ENCODE measurements at places on chromosomes 13 and 19. TPM values are rescaled to one million over a fixed set of nuclear protein-coding genes. Genes with fewer than 3 reads are reported as not detected.

The FLT3LG gene
- 5.4 TPM for total RNA-seq

DNA sequence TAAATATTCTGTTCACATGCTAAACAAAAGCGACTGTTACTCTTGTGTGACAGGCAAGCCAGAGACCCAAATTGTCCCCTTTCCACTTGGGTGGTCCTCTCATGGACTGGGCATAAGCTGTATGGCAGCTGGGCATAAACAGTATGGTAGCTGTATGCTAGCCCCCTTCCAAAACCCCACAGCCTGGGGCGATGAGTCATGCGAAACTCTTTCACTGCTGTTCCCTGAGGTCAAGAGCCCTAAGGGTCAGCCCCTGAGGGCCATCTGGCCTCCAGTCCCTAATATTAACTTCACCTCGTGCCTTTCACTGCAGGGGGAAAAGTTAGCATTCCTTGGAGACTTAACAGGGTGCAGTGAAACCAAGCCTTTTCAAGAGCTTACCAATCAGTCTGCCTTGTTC is 45.6 kb upstream of the ZNF562 start:
- DNase-seq, result no peak

The PLPP2 gene
- total RNA-seq, result 16.6 TPM

The PRSS57 gene
- not detected for total RNA-seq

The POGLUT2 gene
- 17.8 TPM for total RNA-seq

The NLRP5 gene
- not detected for total RNA-seq

GRCh38 chr13:93029536-93029935 is 197.1 kb upstream of the GPC6 start:
- peak; percentile 74 for DNase-seq

The SPACA6 gene
- total RNA-seq, result 8.5 TPM

The URAD gene
- total RNA-seq, result not detected

The CC2D1A gene
- 12.5 TPM for total RNA-seq

The FCGBP gene
- total RNA-seq, result 0.33 TPM

The CEACAM8 gene
- not detected for total RNA-seq

GRCh38 chr19:15810335-15810734 is 5.1 kb downstream of the OR10H1 start:
- no peak for DNase-seq

GRCh38 chr13:40528881-40529280 is 137.6 kb downstream of the FOXO1 start:
- DNase-seq, result no peak

DNA sequence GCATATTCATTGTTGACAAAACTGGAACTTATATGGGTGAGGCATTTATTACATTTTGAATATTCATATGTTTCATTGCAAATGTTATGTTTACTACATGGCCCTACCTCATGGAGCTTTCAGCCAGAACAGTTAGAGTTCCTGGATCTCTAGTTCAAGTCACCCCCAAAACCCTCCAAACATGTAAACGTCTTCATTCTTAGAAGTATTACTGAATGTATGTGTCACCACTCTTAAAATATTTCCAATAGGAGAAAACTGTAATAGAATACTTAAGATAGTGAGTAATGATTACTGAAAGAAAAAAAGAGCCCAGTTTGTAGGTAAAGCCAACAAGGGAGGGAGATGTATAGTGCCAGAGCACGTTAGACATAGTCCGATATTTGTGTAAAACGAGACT is 23.5 kb downstream of the URI1 start:
- peak; percentile 51 for DNase-seq

The ZNF850 gene
- 5.4 TPM for total RNA-seq

- DNase-seq, result no peak
These were observed 168.6 kb downstream of the SUCLA2 start for GRCh38 chr13:47832458-47832972.

The ZSCAN4 gene
- total RNA-seq, result not detected

DNA sequence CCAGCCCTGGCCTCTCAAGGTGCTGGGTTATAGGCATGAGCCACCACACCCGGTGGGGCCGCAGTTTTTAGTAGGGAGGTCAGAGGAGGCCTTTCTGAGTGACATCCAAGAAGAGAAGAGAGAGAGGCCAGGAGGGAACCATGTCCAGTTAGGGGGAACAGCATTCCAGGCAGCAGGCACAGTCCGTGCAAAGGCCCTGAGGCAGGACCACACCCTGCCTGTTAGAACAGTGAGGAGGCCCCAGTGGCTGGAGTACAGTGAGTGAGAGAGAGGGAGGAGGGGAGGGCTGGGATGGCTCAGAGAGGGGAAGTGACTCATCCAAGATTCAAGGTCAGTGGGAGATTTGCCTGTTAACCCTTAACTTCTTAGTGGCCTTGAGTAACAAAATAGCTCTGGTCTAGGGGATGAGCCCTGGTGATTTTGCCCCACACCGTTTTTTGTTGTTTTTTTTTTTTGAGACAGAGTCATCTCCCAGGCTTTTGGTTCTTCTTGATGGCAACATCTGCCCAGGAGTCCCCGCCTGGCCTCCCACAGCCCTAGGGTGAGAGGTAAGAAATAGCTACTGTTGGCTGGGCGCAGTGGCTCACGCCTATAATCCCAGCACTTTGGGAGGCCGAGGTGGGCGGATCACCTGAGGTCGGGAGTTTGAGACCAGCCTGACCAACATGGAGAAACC is 2.7 kb upstream of the PLIN3 start:
- peak; percentile 93 for DNase-seq

GRCh38 chr19:50735869-50736268 is 12.7 kb downstream of the CLEC11A start:
- no peak for DNase-seq

DNA sequence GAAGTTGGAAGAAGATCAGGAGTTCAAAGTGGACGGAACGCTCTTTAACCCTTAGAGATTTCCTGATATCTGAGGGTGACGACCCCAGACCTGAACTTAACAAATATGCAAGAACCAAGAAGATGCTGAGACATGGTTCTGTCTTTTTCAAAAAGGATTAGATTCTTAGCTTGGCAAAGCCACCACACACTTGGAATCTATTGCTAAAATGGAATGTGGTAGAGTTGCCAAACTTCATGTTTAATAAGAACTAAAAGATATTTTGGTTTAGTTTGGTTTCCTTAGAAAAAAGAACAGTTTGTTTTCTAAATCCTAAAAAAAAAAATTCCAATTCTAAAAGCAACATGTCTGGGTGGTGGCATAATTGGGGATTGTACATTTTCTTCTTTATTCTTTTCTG is 29.5 kb downstream of the UNC13A start:
- DNase-seq, result peak; percentile 66

The OR7G3 gene
- total RNA-seq, result not detected

GRCh38 chr13:102654756-102655155 is 40.1 kb downstream of the METTL21C start:
- no peak for DNase-seq

DNA sequence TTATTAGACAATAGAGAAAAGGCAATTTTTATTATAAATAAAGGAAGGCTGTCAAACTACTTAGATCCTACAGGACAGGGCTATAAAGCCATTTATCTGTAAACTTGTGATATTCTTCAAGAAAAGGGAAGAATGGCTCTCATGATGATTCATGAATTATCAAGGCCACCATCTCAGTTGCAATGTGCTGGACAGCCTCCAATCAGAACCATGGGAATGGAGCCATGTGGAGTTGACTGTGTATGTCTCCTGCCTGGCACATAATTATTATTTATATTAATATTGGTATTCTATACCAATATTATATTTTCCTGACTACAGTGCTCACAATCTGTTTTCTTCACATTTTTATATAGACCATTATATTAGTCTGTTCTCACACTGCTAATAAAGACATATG is 560.5 kb upstream of the MIR17HG start:
- no peak for DNase-seq

- DNase-seq, result no peak
These were observed 46.6 kb upstream of the UBAC2 start for GRCh38 chr13:99154064-99154463.

- no peak for DNase-seq
These were observed 618.0 kb upstream of the ARGLU1 start for GRCh38 chr13:107185889-107186288.

GRCh38 chr13:66275416-66275815 is 954.7 kb downstream of the PCDH9 start:
- DNase-seq, result no peak

The CRB3 gene
- total RNA-seq, result not detected

The LHB gene
- not detected for total RNA-seq

- DNase-seq, result no peak
These were observed 310.2 kb downstream of the SLITRK5 start for GRCh38 chr13:87981416-87981815.

The SIGLEC8 gene
- total RNA-seq, result not detected

The CD79A gene
- total RNA-seq, result not detected

DNA sequence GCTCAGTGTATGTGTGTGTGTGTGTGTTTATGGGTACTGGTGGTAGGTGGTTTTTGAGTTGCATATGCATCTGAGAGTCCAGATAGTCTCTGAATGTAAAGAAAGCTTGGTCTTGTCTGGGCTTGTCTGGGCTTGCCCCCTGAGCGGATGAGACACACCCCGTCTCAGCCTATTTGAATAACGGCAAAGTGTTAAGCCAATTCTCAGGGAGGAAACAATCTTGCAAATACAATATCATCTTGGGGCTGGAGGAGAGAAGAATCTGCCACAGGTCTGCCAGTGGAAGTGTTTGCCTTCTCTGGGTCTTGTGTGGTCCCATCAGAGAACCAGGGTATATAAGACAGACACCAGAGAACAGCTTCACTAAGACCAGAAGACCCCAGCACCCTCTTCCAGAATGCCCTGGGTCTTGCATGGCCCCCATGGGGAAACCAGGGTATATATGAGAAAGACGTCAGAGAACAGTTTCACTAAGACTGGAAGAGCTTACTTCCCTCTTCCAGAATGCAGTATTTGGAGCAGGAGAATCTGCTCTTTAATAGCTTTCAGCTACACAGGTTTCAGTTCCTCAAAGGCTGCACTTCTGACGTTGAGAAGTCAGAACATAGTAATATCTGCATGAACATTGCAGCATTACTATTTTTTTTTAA is 13.3 kb downstream of the CD70 start:
- peak; percentile 30 for DNase-seq

- no peak for DNase-seq
These were observed 69.7 kb downstream of the EPS15L1 start for GRCh38 chr19:16402041-16402440.

DNA sequence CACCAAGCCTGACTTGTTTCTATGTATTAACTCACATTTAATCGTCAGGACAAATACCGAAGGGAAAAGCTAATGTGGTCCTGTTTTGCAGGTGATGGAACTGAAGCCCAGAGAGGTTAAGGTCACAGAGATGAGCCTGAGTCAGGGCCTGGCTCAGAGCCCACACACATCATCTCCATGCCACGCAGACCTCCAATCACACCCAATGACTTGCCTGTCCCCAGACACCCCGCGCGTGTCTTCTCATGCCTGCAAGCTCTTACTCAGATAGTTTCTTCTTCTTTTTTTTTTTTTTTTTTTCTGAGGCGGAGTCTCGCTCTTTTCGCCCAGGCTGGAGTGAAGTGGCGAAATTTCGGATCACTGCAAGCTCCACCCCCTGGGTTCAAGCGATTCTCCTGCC is 16.4 kb downstream of the SIX5 start:
- DNase-seq, result no peak
